Adrenal gland (tissue), 19 donors: ENCODE measurements at places on chromosomes 2 and 18. TPM values are rescaled to one million over a fixed set of nuclear protein-coding genes. Genes with fewer than 3 reads are reported as not detected.

The ADRA2B gene
- 0.95 TPM for total RNA-seq

The STEAP3 gene
- total RNA-seq = 48.2 TPM

The CARF gene
- total RNA-seq = 9.6 TPM

The PECR gene
- 7.4 TPM for total RNA-seq

The REG3G gene
- 3.4 TPM for total RNA-seq

DNA sequence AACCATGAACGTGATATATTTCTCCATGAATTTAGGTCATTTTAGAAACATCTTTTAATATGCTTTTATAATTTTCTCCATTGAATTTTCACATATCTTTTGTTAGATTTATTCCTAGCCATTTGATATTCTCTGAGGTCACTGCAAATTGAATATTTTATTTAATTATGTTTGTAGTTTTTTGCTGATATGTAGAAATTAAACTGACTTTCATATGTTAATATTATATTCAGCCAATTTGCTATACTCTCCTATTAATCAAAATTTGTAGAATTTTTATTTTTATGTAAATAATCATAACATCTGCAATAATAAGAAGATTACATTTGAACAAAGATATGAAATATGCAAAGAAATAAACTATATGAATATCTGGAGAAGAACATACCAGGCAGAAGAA, 46.9 kb downstream of the RMDN2 start:
- H3K27ac ChIP-seq = no peak overlapping the region
- no peaks in the 10 kb centered on the region for H3K27me3 ChIP-seq
- no peaks in the 10 kb centered on the region for H3K36me3 ChIP-seq
- H3K4me3 ChIP-seq = no peak overlapping the region
- H3K4me1 ChIP-seq = no peaks in the 10 kb centered on the region

GRCh38 chr2:191170301-191170636, 19.5 kb upstream of the STAT4 start:
- no peak for DNase-seq
- no peak overlapping the region for H3K27ac ChIP-seq
- no peaks in the 10 kb centered on the region for H3K36me3 ChIP-seq
- no peaks in the 10 kb centered on the region for H3K27me3 ChIP-seq
- no peak overlapping the region for H3K4me3 ChIP-seq
- peaks cover 6% of the 10 kb centered on the region for H3K4me1 ChIP-seq

DNA sequence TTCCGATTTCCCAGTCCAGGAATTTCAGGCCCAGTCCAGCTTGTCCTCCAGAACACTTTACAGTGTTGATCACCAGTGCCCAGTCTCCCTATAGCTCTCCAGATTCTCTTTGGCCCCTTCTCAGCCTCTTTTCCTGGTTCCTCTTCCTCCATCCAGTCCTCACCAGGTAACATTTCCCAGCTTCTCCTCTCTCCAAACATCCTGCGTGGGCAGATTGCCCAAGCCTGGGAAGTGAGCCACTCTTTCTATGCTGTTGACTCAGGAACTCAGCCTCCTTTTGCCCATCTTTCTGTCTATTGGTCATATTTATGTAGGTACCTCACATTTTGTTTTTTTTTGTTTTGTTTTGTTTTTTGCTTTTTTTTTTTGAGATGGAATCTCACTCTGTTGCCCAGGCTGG, 109.4 kb downstream of the LYPD1 start:
- H3K4me1 ChIP-seq = no peaks in the 10 kb centered on the region
- H3K36me3 ChIP-seq = no peaks in the 10 kb centered on the region
- no peak for DNase-seq

- no peaks in the 10 kb centered on the region for H3K36me3 ChIP-seq
- H3K27ac ChIP-seq = no peak overlapping the region
- no peak for DNase-seq
- no peaks in the 10 kb centered on the region for H3K27me3 ChIP-seq
- H3K4me3 ChIP-seq = no peak overlapping the region
These were observed 16.5 kb upstream of the TEX51 start for GRCh38 chr2:126882181-126882580.

DNA sequence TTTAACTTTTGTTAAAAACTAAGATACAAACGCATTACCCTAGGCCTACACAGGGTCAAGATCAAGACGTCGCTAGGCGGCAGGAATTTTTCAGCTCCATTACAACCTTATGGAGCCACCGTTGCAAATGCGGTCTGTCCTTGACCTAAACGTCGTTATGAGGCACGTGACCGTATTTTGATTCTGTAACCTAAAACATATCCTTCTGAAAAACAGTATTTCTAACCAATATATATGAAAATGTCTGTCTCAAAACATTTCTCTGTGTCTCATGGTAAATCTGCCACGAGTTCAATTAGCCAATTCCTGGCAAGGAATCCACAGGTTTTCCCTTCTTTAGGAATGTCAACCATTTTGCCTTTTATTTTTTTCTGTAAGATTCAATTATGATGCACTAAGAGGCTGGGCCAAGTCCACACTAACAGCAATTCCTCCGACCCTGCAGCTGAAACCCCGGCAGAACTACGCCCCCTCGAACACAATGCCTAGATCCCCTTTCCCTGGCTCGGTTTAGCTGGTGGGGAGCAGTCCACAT, 1.7 kb downstream of the RTN4 start:
- H3K36me3 ChIP-seq = no peaks in the 10 kb centered on the region
- no peaks in the 10 kb centered on the region for H3K27me3 ChIP-seq
- peak overlapping the region; percentile 97 for H3K27ac ChIP-seq
- peak overlapping the region; percentile 99 for H3K4me3 ChIP-seq
- peaks cover 56% of the 10 kb centered on the region for H3K4me1 ChIP-seq
- DNase-seq = peak; percentile 52

GRCh38 chr18:80105369-80106167, 3.5 kb upstream of the ADNP2 start:
- peaks cover 6% of the 10 kb centered on the region for H3K4me1 ChIP-seq
- no peak for DNase-seq
- no peak overlapping the region for H3K27ac ChIP-seq
- no peak overlapping the region for H3K4me3 ChIP-seq
- no peaks in the 10 kb centered on the region for H3K27me3 ChIP-seq

DNA sequence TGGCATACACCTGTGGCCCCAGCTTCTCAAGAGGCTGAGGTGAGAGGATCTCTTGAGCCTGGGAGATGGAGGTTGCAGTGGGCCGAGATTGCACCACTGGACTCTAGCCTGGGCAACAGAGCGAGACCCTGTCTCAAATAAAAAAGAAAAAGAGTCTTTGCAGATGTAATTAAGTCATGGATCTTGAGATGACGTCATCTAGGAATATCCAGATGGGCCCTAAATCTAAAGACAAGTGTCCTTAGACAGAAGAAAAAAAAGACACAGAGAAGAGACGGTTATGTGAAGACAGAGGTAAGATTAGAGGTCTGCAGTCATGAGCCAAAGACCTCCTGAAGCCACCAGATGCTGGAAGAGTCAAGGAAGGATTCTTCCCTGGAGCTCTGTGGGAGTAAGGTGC, 74.3 kb downstream of the RHOB start:
- no peaks in the 10 kb centered on the region for H3K27me3 ChIP-seq
- no peaks in the 10 kb centered on the region for H3K4me1 ChIP-seq
- DNase-seq = no peak

DNA sequence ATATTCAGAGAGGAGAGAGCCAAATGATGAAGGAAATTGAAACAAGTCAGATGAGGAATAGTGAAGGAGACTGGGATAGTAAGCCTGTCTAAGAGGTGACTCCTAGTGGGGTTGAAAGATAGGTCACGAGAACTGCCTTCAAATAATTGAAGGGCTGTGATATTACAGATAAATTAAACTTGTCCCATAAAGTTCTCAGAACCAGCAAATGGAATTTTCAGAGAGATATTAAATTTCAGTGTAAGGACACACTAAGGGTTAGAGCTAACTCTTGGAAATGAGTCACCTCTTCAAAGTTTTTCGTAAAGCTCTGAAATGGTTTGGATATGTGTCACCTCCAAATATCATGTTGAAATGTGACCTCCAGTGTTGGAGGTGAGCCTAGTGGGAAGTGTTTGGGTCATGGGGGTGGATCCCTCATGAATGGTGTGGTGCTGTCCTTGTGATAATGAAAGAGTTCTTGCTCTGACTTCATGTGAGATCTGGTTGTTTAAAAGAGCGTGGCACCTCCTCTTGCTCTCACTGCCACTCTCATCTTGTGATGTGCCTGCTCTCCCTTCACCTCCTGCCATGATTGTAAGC, 87.3 kb downstream of the BABAM2 start:
- H3K4me3 ChIP-seq = no peak overlapping the region
- peaks cover 21% of the 10 kb centered on the region for H3K4me1 ChIP-seq
- H3K27me3 ChIP-seq = no peaks in the 10 kb centered on the region
- no peaks in the 10 kb centered on the region for H3K36me3 ChIP-seq

DNA sequence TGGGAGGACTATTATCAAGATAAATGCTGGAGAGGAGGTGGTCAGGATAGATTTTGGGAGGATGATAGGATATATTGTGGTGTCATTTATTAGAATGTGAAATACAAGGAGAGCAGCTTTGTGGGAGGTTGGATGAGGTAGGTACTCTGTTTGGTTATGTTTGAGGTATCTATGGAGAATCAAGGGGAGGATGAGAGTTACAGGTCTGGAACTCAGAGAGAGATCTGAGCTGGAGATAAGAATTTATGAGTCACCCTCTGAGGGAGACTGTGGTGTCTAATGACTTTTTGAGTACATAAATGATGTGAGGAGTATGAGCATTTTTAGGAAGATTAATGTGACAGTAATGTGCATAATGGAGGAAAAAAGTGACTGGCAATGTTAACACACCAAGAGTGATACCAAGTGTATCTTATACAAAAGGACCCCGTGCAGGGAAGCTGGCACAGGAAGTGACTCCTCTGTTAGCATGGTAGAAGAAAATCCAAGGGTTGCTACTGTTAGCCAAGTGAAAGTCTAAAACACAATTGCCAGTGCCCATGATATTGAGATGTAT, 48.2 kb downstream of the CRIM1 start:
- H3K36me3 ChIP-seq = no peaks in the 10 kb centered on the region
- peaks cover 13% of the 10 kb centered on the region for H3K4me1 ChIP-seq
- no peak overlapping the region for H3K4me3 ChIP-seq
- DNase-seq = no peak

DNA sequence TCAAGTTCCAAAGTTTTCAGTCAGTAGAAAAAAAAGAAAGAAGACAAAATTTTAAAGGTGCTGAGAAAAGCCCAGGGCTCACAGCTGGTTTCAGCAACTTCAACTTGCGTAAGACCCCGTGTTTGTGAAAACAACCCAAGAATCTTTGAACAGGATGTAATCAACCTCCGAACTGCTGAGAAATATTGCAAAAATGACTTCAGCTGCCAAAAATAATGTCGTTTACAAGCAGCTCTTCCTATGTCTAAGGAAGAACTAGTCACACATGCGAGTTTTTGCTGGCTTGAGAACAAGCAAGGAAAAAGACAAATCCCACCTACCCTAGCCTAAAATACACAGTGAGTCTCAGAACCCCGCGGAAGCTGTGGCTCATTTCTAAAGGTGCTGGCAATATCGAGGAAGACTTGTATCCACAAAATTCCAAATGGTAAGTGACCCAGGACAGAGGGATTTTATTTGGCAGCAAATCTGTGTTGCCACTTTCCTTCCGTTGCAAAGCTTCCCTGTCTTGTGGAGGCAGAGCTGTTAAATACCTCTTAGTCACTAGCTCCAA, 59.8 kb upstream of the SLC8A1 start:
- peaks cover 5% of the 10 kb centered on the region for H3K4me1 ChIP-seq
- no peaks in the 10 kb centered on the region for H3K36me3 ChIP-seq

- DNase-seq = peak; percentile 72
- H3K27ac ChIP-seq = no peak overlapping the region
- no peaks in the 10 kb centered on the region for H3K27me3 ChIP-seq
- no peaks in the 10 kb centered on the region for H3K4me1 ChIP-seq
- no peaks in the 10 kb centered on the region for H3K36me3 ChIP-seq
These were observed 41.2 kb downstream of the RPL37A start for GRCh38 chr2:216539791-216540241.

GRCh38 chr2:174327021-174327840, 7.5 kb upstream of the SP9 start:
- no peak for DNase-seq
- H3K4me1 ChIP-seq = peaks cover 12% of the 10 kb centered on the region
- no peaks in the 10 kb centered on the region for H3K36me3 ChIP-seq
- H3K27me3 ChIP-seq = peaks cover 80% of the 10 kb centered on the region
- no peak overlapping the region for H3K27ac ChIP-seq
